Psoas muscle (tissue), 8 donors: ENCODE measurements at places on chromosomes 16 and 17.

DNA sequence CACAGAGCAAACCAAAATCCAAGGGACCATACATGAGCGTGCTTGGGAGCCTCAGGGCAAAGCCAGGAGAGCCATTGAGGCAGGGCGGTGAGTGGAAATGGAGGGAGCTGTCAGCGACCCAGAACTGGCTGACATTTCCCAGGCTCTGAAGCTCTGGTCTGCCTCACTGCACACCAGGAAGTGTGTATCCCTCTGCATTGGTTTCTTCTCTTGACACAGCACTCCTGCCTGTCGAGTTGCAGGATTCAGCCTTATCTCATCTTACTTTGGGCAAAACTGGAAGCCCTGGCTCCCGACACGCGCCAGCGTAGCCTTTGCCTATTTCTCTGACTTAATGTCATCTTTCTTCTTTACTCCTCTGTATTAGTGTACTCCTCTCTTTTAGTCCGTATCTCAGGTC is 144.7 kb upstream of the HS3ST3A1 start:
- DNase-seq, result no peak

DNA sequence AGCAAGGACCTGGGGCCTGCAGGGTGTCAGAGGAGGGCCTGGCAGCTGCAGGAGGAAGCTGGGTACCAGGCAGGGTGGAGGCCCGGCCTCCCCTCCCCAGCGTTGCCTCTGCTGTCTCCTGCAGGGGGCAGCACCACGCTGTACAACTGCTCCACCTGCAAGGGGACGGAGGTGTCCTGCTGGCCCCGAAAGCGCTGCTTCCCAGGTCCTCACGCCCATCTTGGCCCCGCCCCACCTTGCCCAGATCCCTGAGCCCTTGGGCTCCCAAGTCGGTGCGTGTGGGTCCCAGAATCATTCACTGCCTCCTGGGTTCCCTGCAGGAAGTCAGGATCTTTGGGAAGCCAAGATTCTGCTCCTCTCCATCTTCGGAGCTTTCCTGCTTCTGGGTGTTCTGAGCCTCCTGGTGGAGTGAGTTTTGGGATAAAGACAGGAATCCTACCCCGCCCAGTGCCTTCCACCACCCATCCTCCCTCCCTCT is 1.2 kb downstream of the TMEM95 start:
- peak; percentile 82 for DNase-seq

GRCh38 chr16:16928532-16929109 is 542.1 kb downstream of the XYLT1 start:
- DNase-seq, result no peak

DNA sequence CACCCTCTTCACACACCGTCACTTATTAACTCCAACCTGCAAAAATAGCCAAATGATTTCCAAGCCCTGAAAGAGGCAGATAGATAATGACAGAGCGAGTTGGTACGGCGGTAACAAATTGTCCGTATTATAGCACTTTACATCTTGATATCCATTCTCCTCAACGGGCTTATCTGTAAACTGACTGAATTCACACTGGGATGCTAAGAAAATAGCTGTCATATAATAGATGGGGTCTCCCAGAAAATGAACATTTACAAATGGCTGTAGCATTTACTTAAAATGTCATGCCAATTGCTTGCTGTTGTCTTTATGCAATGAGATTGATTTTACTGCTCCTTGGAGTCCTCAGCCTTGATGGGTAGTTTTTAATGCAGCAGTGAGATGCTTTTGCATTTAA is 225.8 kb upstream of the SDK2 start:
- DNase-seq, result no peak

GRCh38 chr16:79412783-79413225 is 187.7 kb downstream of the MAF start:
- DNase-seq, result no peak

DNA sequence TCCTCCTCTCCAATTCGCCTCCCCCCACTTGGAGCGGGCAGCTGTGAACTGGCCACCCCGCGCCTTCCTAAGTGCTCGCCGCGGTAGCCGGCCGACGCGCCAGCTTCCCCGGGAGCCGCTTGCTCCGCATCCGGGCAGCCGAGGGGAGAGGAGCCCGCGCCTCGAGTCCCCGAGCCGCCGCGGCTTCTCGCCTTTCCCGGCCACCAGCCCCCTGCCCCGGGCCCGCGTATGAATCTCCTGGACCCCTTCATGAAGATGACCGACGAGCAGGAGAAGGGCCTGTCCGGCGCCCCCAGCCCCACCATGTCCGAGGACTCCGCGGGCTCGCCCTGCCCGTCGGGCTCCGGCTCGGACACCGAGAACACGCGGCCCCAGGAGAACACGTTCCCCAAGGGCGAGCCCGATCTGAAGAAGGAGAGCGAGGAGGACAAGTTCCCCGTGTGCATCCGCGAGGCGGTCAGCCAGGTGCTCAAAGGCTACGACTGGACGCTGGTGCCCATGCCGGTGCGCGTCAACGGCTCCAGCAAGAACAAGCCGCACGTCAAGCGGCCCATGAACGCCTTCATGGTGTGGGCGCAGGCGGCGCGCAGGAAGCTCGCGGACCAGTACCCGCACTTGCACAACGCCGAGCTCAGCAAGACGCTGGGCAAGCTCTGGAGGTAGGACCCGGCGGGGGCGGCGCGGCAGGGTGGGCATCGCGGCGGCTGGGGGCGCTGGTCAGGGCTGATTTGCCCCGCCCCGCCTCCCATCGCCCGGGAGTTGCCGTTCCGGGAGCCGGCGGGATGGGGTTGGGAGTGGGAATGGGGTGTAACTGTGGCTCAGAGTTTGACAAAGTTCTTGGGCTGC is 567 bp downstream of the SOX9 start:
- peak; percentile 48 for DNase-seq
